Stimulated activated CD8-positive, alpha-beta memory T cell treated with anti-CD3 and anti-CD28 coated beads, Interleukin-15, amount 100 ng/mL, for 48 hours (primary cell): ENCODE measurements at places on chromosomes 4 and X.

DNA sequence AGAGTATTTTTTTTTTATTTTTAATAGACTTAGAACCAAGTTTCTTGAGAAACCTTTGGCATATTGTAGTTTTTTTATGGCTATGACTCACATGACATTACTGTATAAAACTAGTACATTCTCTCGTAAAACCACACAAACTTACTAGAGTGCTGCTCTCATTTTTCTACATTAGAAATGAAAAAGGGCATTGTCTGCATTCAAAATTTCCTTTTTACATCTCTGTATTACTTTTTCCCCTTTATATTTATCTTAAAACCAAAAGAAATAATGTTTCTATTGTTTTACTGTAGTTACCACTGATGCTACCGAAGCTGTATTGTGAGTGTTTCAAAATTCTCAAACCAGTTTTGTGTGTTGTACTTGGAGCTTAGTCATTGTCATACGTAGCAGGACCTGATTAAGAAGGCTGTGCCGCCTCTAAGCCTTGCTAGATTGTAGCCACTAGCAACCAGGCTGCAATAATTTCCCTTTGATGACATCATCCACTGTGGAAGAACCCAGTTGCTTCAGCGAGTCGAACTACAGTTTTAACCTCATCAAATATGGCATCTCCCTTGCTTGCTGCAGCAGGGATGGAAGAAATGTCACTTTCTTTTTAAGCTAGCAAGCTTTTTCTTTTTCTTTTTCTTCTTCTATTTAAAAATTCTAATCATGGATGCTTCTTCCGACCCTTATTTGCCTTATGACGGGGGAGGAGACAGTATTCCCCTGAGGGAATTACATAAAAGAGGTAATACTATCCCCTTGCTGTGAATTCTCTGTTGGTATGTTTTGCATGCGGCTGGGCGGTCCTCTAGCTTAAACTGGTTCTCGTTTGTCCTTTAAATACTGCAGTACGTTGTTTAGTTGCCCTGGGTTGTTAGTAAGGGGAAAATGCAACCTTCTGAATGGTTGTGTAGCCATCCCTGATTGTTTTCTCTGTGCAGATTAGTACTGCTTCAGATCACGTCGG, 39.6 kb downstream of the CLCN3 start:
- peak; percentile 55 for DNase-seq

- DNase-seq: no peak
These were observed 94.7 kb upstream of the CBLL2 start for GRCh38 chrX:22177950-22178515.

DNA sequence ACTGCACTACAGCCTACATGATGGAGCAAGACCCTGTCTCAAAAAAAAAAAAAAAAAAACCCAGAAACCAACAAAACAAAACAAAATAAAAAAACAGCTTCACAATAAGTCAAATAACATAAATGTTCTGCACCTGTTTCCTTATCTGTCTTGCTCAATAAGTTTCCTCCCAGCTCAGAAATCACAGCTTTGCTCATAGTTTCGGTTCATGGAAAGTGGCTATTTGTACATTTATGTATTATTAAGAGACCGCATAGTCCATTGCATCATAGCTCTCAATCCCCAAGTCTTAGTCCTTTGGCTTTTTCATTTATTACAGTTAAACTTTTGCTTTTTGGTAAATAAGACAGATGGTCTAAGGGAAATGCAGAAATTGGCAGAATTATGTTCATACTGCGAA, 24.4 kb upstream of the CFAP299 start:
- DNase-seq: no peak

DNA sequence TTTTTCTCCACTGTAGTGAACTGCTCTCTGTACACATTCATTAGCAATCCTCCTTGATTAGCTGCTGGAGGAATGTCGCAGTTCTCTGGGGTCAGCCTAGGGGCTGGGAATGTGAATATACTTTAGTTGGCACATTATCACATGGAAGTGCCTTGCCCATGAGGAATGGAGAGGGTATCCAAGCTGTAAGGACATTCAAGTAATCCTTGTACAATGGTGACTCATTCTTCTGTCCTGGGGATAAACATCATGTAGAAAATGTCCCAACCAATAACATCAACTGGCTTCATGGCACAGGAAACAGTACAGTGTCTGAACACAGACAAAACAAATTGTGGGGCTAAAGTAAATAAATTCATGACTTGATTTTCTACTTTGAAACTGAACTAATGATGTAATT, 147.1 kb downstream of the GLRA2 start:
- DNase-seq: no peak

DNA sequence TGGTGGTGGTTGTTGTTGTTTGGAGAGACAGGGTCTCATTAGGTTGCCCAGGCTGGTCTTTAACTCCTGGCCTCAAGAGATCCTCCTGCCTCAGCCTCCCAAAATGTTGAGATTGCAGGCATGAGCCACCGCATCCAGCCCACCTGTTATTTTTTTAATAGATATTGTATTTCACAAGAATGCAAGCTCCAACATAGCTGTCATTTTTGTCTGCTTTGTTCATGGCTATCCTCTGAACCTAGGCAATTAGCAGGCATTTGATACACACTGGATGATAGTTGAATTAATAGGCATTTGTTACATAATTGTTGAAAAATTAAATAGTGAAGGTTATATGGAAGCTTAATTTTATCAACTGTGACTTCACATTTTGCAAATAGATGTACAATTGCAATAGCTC, 64.7 kb downstream of the BANK1 start:
- no peak for DNase-seq

GRCh38 chr4:104693601-104694201, 199.0 kb upstream of the CXXC4 start:
- DNase-seq: no peak

GRCh38 chrX:16730450-16730849, 11.0 kb downstream of the SYAP1 start:
- DNase-seq: no peak

DNA sequence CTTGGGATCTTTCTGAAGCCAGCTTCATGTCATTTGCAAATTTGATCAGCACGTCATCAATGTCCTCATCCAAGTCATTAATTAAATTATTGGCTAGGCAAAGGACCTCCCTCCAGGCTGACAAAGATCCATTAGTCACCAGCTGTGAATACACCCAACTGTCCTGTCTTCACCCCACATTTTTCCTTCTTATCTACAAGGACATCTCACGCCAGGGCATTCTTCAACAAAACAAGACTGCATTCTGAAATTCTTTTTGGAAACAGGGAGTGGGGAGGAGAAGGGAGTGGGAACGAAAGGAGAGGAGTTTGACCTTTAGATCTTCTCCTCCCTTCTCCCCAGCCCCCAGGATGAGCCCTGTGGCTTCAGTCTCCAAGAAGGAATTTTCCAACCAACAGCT, 32.7 kb downstream of the NLGN3 start:
- DNase-seq: no peak

GRCh38 chr4:5636766-5637670, 71.3 kb downstream of the EVC2 start:
- no peak for DNase-seq

GRCh38 chr4:37586194-37586593, 100.0 kb downstream of the RELL1 start:
- no peak for DNase-seq

DNA sequence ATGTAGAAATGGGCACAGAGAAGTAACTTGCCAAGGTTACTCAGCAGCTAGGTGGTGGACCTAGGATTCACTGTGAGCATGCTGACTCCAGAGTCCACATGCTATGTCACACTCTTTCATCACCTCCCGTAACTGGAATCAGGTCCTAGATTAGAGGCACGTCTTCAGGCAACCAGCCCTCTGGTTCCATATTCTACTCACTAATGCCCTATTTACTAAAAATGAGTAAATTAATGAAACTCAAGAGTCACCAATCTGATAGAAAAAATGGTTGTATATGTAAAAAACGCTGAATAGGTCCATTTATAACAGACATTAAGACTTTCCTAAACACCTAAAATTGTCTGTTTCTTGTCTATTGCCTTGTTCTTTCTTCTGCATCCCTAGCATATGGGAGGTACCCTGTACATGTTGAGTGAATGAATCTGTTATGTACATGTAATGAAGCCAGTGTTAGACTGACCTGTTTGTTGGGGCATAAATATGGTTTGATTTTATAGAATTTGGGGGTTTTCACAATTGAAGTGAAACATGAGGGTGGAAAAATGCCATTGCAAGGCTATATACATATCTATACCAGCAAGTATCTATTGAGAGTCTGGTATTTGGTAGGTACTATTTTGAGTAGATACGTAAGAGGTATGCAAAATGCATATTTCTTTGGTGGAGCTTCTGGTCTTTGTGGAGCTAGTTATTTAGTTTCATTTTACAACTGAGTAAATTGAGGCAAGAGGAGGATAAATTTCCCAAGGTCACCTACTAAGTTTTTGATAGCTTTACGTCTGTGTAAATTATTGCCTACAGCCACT, 7.5 kb upstream of the RUFY3 start:
- no peak for DNase-seq
